ENCODE measurements at places on chromosomes 6 and 20.

DNA sequence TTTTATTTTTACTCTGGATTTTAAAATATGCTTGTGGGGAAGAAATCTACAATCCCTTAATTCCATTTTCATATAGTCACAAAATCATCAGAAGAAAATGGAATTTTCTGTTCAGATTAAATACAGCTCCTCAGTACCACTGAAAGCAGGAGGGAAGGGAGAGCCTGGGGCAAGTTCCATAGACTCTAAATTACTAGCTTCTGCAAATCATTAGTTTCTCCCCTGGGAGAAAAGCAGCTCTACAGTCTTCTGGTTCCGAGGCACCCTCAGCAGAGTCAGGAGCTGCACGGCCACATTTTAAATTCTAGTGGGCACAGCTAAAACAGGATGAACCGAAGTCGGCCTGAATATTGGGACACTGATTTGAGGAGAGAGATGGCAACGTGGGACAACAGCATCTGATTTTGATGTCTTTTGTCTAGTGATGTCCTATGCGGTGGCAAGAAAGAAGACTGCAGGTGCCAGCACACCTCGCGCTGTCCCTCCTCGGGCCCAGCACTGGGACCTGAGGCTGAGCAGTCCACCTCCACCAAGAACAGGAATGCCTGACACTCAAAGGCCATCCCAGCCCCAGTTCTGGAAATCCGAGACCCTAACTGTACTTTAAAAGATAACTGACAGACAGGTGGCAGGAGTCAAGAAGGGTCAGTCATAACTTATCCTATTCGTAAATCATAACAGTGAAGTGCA, 90.7 kb downstream of the FOXC1 start:
- DNase-seq = no peak

DNA sequence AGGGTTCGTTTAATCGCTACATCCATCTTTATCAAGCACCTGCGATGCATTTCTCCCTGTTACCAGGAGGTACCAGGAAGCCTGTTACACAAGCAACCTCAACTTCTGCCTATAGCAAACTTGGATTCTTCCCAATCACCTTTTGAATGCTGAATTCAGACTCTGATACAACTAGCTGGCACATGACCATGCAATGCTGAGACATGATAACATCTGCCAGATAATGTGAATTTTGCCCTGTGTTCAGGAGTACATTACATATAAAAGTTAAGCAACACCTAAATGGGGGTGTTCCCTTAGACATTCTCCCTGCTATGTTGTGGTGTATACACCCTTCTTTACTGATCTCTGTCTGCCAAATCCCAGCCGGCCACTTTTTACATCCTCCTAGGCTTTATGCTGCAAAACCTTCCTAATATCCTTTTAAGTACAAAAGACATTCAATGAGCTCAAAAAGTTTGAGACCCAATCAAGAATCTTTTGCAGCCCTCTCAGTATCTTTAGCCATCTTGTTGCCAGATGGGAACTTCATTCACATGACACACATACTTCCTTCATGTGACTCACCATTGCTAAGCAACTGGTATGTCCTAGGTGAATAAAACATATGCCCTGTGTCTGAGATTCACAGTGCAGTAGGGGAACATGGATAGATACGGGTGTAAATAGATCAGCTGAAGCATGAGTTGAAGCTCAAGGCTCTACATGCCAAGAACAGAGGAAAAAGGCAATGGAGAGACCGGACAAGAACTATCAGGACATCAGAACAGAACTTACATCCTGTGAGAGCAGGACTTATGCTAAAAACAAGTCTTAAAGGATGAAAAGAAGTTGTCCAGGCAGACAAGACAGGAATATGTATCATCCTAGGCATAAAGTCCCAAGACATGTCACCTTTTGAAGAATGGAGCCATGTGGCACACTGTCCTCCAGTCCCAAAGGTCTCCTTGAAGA, 84.3 kb downstream of the ZHX3 start:
- peak; percentile 13 for DNase-seq

- DNase-seq = no peak
Observed at GRCh38 chr6:83976871-83977270, 56.7 kb upstream of the MRAP2 start.

DNA sequence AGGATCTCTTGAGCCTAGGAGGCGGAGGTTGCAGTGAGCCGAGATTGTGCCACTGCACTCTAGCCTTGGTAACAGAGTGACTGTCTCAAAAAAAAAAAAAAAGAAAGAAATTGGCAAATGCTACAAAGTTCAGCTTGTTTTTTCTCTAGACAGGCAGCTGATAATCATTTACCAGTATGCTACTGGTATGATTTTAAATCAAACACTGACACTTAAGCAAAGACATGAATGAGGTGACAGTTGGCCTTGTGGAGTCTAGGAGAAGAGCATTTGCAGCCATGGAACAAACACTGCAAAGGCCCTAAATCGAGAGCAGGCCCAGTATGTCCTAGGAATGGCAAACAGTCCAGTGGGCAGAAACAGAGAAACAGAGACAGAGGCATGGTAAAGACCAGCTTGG, 99.7 kb upstream of the CEP85L start:
- DNase-seq = no peak

DNA sequence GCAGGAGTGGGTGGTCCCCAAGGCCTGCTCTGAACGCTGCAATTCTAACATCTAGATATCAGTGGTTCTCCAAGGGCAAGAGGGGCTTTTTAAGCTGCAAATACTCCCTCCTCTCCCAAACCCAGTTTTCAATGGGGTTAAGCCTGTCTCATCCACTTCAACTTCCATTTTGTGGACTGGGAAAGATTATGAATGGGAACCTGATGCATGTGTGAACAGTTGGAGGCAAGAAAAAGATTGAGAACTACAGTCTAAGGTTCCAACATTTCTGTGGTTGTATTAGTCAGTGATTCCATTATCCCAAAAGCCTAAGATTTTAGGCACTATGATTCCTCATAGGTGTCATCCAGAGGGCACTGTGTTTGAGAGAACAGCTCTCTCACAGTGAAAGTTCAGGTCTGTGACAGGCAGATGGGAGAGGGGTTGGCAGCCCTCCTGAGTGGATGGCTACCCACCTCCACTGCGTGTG, 53.7 kb downstream of the HNF4A start:
- no peak for DNase-seq

GRCh38 chr6:27251606-27252251, 4.2 kb downstream of the PRSS16 start:
- DNase-seq = peak; percentile 25

DNA sequence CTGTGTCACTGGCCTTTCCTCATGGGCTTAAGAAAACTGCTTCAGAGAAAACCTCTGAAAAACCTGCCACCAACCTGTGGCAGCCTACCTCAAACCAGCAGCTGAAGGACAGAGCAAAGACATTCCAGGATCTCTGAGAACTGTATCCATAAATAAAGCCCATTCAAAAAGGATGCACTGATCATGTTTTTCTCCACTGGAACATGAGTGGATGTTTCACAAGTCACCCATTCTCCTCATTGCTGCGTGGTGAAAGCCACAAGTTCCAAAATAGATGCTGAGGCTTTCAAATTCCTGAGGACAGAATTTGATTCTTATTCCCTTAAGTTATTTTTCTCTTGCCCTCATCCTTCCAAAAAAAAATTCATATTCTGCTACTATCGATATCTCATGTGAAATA, 280.6 kb downstream of the KHDC1L start:
- DNase-seq = no peak

DNA sequence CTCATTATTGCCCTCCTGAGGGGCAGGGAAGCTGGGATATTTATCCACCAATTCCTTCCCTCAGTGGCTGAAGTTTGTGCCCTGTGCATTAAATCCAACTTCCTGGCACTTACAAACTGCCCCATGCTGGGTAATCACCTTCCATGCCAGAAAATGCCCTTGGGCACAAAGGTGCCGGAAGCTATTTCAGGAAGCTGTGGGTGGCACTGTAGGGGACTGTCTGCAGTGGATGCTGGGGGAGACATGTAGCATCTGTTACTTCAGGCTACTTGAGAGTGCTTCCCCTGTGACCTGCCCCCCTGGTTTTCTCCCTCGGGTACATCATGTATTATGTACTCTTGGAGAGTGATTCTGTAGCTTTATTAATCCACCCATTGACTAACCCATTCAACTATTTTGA, 24.7 kb upstream of the RALGAPA2 start:
- no peak for DNase-seq

DNA sequence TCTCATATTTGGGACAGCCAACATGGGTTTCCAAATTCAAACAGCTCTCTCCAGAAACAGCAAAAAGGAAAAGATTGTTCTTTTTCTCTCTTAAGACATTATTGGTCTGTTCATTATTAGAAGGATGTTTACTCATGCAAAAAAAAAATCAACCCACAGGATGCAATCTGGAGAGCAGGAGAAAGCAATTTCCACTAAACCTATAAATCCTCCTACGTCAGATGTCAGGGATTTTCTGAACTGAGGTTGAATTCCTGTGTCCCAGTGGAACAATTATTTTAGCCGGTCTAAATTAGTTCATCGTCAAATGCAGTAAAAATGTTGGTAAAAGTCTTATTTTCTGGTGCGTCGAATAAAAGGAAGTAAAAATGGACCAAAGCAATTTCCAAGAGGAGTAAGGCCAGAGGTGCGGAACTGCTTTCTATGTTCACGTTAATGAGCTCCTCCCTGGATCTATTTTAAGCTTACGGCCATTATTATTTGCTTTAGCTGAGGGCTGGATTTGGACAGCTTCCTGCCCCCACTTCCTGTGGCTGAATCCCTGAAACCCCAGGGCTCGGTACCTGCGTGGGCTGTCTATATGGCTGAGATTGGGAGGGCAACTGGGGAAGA, at the start of gene GABRR1:
TSS of gene GABRR1 (minus strand) at position 60 of the 612 bp plus-strand sequence. CDS start at position 24, 36 bp downstream.
- DNase-seq = no peak

DNA sequence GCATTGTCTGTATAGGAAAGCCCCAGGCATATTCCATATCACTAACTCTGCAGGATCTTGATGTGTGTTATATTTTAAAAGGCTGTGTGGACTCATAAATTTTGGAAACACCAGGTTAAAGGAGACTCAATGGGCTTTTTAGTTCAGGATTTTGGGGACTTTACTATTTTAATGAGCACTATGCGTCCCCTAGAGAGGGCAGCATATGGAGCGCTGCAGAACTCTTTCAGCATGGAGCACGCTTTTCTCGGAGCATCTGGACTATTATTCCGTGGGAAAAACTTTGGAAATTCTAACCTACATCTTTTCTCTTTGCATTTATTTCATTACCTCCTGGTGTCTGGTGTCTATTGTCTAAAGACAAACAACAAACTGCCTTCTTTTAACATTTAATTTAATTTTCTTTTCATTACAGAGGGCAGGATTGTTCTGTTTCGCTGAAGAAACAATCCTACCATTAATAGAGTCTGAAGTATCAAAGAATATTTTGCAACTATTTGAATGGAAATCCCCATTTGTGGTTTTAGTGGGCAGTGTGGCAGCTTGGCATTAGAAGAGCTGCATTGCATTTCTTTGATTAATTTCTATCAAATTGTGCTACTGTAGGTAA, 399.9 kb upstream of the HSF2 start:
- no peak for DNase-seq

DNA sequence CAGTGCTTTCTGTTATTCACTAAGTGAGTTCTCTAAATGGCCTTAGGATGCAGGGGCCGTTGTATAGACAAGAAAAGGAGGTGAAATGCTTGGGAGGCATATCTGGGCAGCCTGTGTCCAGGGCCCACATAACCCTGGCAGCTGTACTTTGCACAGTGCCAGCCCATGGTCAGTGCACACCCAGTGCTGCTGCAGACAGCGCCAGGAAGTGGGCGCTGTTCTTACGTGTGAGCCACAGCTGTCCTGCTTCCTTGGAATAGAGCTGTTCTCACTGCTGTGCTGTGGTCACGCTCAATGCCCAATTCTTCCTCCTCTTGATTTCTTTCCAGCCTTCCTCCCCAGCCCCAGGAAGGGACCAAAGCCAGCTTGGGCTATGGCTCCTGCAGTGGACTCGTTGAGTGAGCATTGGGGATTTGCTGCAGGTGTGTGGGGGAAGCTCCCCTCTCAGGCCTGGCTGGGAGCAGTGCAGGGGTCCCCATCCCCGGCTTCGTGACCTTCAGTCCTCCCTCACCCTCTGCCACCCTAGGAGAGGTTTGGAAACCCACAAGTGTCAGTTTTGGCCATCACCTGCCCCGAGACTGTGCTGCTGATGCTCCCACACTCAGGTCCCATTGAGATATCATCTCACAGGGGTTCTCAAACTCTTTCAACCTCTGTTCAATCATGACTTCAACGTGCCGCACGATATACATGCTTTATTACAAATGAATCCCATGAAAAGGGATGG, 246.8 kb upstream of the EXOC2 start:
- DNase-seq = no peak

GRCh38 chr20:55761797-55762196, 243.5 kb downstream of the CBLN4 start:
- no peak for DNase-seq

- no peak for DNase-seq
Observed at GRCh38 chr6:90049295-90049694, 155.0 kb downstream of the GJA10 start.

DNA sequence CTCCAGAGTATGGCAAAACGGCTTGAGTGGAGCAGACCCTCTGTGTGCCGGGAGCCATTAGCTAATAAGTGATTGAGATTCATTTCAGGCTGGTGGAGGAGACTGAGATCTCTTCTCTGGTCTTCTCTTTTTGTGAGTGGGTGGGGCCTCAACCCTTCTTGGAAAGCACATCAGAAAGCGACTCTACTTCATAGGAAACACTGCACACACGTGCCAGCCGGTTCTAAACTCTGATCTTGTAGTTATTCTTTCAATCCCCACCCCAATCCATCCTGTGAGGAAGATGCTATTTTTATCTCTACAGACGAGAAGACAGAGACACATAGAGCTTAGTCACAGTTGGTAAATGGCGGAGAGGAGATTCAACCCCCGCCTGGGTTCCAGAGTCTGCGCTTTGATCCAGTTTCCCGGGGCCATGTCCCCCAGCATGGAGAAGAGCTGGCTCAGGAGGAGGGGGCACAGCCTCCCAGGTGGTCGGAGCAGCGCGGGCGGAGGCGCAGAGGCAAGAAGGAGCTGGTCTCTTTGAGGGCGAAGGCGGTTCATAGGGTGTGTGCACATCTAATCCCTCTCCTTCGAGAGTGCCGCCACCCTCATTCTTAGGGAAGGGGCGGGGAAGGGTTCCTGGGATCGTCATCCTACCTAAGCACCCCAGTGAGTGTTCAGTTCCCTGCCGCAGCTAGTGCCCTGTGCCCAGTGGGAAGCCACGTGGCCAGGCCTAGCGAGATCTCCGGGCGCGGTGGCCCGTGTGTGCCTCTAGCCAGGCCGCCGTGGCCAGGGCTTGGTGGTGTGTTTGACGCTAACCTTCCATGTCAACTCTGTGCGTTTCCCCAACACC, 49.0 kb upstream of the TAGAP start:
- DNase-seq = no peak

DNA sequence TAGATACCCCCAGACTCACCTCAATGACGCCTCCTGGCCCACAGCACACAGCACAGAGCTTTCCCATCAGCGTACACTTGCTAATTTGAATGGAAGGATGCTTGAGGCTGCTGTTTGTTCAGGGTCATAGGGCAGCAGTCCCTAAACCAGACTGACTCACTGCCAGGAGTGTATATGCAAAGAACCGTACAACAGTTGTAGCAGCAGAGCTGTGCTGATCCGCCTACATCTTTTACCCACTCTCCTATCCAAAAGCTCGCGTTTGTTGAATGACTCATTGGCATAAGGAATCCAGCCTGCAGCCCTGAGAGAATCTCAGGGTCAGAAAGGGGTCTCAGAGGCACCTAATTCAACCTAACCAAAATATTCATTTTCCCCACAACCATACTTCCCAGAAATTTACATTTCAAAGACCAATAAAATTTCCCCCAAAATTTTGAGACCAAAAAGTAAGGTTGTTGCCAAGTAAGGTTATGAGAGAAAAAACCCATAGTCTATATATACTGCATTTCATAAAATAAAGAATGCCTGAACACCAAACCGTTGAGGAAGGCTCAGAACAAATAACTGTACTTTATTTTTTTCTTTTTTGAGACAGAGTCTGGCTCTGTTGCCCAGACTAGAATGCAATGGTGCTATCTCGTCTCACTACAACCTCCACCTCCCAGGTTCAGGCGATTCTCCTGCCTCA, 35.3 kb upstream of the CCND3 start:
- no peak for DNase-seq
